ENCODE measurements at places on chromosomes 16 and 17.

DNA sequence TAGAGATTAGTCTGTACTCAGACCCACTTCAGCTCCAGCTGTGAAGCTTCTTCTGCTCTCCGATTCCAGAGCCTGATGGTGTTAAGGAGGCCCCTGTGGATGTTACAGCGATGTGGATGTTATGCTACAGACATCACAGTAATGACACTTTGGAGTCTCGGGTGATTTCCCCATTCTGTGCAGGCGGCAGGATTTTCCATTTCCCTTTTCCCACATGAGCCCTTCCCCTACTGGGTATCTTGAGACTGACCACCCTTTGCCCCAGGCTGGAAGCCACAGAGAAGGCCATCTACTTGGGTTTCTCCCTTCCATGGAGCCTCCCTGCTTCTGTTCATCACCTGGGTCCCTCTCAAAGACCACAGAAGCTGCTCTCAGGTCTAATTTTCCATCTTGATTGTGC is 78.3 kb downstream of the KCNJ12 start:
- no peak for DNase-seq

- DNase-seq: no peak
Measured at GRCh38 chr16:963913-964312, 6.9 kb downstream of the LMF1 start.

DNA sequence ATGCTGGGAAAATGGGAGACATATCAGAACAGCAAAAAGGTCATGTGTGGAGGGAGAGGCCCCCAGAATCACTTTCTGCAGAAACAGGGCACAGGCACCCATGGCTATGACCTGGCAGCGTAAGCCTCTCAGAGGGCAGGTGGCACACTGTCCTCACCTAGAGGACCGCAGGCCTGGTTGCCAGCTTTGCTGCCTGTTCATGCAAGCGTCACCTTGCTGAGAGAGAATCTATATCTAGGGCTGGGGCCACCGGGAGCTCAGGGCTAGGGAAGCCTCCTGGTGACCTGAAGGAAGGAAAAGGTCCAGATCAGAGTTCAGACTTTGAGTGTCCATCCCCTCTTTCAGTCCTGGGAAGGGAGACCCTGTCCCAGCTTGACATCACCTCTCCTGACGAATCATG is 78.7 kb downstream of the GOSR1 start:
- no peak for DNase-seq

DNA sequence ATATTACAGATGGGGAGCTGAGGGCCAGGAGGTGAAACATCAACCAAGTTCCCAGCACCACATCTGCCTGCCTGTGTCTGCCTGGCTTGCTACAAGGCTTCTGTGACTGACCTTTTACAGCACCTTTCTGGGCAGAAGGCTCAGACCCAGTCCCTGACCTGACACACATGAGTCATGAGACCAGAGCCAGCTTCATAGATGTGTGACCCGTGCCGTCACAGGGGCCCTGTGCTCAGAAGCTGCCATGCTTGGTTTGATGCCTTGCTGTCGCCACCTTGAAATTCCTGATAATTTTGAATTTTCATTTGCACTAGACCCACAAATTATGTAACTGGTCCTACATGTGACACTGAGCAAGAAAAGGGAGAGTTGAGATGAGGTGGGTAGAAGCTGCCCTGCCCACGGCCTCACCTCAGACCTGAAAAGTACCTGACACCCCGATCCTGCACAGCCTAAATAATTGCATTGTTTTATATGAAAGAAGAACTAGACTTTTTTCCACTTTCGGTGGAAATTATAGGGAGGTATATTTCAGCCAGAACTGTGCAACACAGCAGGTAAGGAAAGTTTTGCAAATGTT is 13.3 kb upstream of the PECAM1 start:
- DNase-seq: no peak

DNA sequence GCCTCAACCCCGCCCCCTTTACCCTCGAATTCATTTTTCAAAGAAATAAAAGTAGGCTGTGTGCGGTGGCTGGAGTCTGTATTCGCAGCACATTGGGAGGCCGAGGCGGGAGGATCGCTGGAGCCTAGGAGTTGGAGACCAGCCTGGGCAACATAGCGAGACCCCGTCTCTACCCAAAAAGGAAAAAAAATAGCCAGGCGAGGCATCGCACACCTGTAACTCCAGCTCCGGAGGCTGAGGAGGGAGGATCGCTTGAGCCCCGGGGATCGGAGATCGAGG is 671 bp upstream of the TOP2A start:
- DNase-seq: no peak

DNA sequence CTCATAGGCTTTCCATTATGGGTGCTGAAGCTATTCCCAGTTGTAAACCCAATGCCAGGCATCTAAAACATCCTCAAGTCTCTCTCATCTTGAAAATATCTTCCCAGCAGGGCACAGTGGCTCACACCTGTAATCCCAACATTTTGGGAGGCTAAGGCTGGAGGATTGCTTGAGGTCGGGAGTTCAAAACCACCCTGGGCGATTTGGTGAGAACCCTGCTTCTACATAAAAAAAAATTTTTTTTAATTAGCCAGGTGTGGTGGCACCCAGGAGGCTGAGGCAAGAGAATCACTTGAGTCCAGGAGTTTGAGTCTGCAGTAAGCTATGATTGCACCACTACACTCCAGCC is 13.0 kb upstream of the EEF2K start:
- no peak for DNase-seq

DNA sequence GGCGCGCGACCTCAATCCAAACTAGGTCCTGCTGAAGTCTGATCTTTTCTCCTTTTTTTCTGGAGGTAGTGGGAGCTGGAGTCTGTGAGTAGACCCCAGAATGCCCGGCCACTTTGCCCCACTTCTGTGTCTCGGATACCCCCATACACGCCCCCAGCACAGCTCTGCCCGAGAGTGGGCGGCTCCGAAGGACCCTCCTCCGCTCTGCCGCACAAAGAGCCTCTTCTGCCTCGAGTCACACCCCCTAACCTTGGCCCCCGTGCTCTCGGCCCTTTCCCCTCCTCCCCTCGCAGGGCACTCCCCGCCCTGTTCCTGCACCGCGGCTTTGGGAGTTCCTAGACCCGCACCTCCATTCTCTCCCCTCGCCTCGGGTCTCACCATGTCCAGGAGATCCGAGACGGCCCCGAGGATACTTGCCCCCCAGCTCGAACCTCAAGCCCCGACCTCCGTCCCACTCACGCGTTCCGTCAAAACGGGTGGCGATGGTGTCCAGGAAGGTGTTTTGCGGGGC is 476 bp downstream of the KCNH4 start:
- no peak for DNase-seq

DNA sequence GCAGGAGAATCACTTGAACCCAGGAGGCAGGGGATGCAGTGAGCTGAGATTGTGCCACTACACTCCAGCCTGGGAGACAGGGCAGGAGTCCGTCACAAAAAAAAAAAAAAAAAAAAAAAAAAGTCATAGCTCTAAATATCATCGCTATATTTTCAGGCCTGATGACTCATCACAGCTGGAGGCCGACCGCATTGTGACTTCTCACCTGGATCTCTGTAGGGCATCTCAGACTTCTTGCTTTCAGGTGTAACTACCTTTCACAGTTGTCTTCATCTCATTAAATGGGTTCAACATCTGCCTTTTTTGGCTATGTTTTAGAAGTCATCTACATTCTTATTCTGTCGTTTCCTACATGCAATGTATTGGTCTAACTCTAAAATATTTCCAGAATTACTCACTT is 353.1 kb upstream of the MON1B start:
- DNase-seq: no peak

DNA sequence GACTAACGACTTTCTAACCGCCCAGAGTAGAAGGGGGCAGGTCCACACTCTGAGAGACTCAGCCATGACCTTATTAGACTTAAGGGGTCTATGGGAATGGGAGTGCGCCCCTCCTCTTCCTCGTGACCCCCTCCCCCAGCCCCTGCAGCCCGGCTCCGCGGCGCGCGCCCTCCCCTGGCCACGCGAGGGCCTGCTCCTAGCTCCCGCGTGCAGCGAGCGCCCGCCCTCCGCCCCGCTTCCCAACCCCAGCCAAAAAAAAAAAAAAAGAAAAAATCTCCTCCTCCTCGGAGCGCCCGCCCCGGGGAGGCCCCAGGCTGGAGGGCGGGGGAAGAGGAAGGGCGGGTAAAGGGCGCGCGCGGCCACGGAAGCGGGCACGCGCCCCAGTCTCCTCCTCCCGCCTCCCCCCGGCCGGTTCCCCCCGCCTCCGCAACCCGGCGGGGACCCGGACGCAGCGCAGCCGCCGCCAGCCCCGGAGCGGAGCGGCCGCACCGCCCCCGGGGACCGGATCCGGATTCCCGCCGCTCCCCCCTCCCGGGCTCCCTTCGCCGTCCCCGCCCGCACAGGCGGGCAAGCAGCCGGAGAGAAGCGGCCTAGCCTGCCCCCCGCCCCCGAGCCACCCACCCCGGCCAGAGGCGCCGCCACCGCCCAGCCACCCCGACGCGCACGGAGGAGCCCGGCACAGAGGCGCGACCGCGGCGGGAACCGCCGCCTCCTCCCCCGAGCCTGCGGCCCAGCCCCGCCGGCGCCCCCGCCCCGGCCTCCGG is 949 bp downstream of the UBTF start:
- peak; percentile 85 for DNase-seq

- no peak for DNase-seq
Measured at GRCh38 chr16:65120461-65120830, 1.4 kb downstream of the CDH11 start.

GRCh38 chr17:57530508-57530907 is 214.6 kb downstream of the CCDC182 start:
- no peak for DNase-seq

GRCh38 chr16:1991135-1991551 is 1.4 kb downstream of the SYNGR3 start:
- no peak for DNase-seq

GRCh38 chr17:55242476-55242875 is 22.3 kb upstream of the HLF start:
- no peak for DNase-seq

- DNase-seq: peak; percentile 71
Measured at GRCh38 chr16:81424771-81425170, 19.8 kb upstream of the CMIP start.

DNA sequence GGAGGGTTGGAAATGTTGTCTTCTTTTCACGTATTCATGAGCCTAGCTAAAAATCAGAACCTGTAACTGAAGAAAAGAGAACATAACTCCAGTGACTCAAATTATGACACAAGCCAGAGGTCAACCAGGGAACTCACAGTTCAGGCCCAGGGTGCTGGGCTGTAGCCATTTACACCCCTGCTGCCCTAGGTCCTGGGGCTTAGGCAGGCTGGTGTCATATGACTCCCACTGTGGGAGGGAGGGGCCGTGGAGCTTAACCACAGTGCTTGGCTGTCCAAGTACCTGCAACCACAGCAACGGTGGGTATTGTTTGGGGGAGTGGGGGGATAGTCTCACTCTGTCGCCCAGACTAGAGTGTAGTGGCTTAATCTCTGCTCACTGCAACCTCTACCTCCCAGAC is 71.1 kb upstream of the AMZ2 start:
- DNase-seq: no peak

- DNase-seq: no peak
Measured at GRCh38 chr16:10881479-10882030, 4.6 kb downstream of the CIITA start.
